Smooth muscle cell of the coronary artery (primary cell): ENCODE measurements at places on chromosomes 12 and 14. TPM values are rescaled to one million over a fixed set of nuclear protein-coding genes. Genes with fewer than 3 reads are reported as not detected.

TEX52 gene
- not detected in 2 replicates for total RNA-seq

FGF6 gene
- total RNA-seq = not detected in 2 replicates

RNASE12 gene
- not detected in 2 replicates for total RNA-seq

GDF11 gene
- total RNA-seq = 2.7 and 3.3 TPM in 2 replicates

NTN4 gene
- total RNA-seq = 26.7 and 234 TPM in 2 replicates

GLIPR1L1 gene
- not detected in 2 replicates for total RNA-seq

ESR2 gene
- total RNA-seq = 0.12 TPM in 1 of 2 replicates, not detected in the other

CLEC1B gene
- not detected in 2 replicates for total RNA-seq

LMNTD1 gene
- 0.23 TPM in 1 of 2 replicates, not detected in the other for total RNA-seq

CABP1 gene
- 0.82 and 0.83 TPM in 2 replicates for total RNA-seq

TAC3 gene
- total RNA-seq = not detected in 2 replicates

MYH7 gene
- 1.1 TPM in 1 of 2 replicates, not detected in the other for total RNA-seq

TMEM233 gene
- total RNA-seq = 0.47 TPM in 1 of 2 replicates, not detected in the other

ZCCHC8 gene
- 8.4 and 10.4 TPM in 2 replicates for total RNA-seq

LMO3 gene
- 0.30 and 0.70 TPM in 2 replicates for total RNA-seq

NPAS3 gene
- 0.08 and 1.1 TPM in 2 replicates for total RNA-seq

RIPK3 gene
- 0.23 and 9.4 TPM in 2 replicates for total RNA-seq

LRP1-AS gene
- total RNA-seq = not detected in 2 replicates

KRT81 gene
- 0.23 TPM in 1 of 2 replicates, not detected in the other for total RNA-seq

RALGAPA1 gene
- 16.1 and 20.2 TPM in 2 replicates for total RNA-seq

GALNT16 gene
- 0.98 and 11.7 TPM in 2 replicates for total RNA-seq

ENDOU gene
- total RNA-seq = 0.15 TPM in 1 of 2 replicates, not detected in the other

TRHDE gene
- total RNA-seq = 0.38 TPM in 1 of 2 replicates, not detected in the other

CCDC196 gene
- not detected in 2 replicates for total RNA-seq

TUBA1C gene
- total RNA-seq = 104 and 205 TPM in 2 replicates

EPYC gene
- not detected in 2 replicates for total RNA-seq

CCDC197 gene
- not detected in 2 replicates for total RNA-seq

OAS1 gene
- total RNA-seq = 2.3 and 5.4 TPM in 2 replicates

IFNG-AS1 gene
- not detected in 2 replicates for total RNA-seq

KRT74 gene
- total RNA-seq = not detected in 2 replicates

PACS2 gene
- total RNA-seq = 40.9 and 67.9 TPM in 2 replicates

KRT73 gene
- not detected in 2 replicates for total RNA-seq

METTL3 gene
- 48.4 and 68.7 TPM in 2 replicates for total RNA-seq

TEX22 gene
- 0.23 TPM in 2 replicates for total RNA-seq

DHH gene
- total RNA-seq = 0.08 TPM in 1 of 2 replicates, not detected in the other

RPL10L gene
- not detected in 2 replicates for total RNA-seq

ETNK1 gene
- 17.8 and 18.0 TPM in 2 replicates for total RNA-seq

PLEKHG7 gene
- total RNA-seq = not detected in 2 replicates

PRH2 gene
- not detected in 2 replicates for total RNA-seq

CLEC6A gene
- not detected in 2 replicates for total RNA-seq

NELL2 gene
- total RNA-seq = not detected in 2 replicates

STXBP6 gene
- total RNA-seq = 0.68 and 13.2 TPM in 2 replicates

GPRC5A gene
- 0.82 and 11.6 TPM in 2 replicates for total RNA-seq

ANKRD33 gene
- total RNA-seq = 0.23 TPM in 1 of 2 replicates, not detected in the other
